ENCODE measurements at places on chromosomes 11 and 22.

- DNase-seq = no peak
Measured at GRCh38 chr11:8863838-8864237, 47.2 kb upstream of the AKIP1 start.

- no peak for DNase-seq
Measured at GRCh38 chr22:22745225-22746060, 101.0 kb downstream of the GGTLC2 start.

GRCh38 chr11:28849053-28849452 lies 740.9 kb downstream of the METTL15 start:
- no peak for DNase-seq

- no peak for DNase-seq
Measured at GRCh38 chr22:37169406-37169805, 18.6 kb downstream of the C1QTNF6 start.

DNA sequence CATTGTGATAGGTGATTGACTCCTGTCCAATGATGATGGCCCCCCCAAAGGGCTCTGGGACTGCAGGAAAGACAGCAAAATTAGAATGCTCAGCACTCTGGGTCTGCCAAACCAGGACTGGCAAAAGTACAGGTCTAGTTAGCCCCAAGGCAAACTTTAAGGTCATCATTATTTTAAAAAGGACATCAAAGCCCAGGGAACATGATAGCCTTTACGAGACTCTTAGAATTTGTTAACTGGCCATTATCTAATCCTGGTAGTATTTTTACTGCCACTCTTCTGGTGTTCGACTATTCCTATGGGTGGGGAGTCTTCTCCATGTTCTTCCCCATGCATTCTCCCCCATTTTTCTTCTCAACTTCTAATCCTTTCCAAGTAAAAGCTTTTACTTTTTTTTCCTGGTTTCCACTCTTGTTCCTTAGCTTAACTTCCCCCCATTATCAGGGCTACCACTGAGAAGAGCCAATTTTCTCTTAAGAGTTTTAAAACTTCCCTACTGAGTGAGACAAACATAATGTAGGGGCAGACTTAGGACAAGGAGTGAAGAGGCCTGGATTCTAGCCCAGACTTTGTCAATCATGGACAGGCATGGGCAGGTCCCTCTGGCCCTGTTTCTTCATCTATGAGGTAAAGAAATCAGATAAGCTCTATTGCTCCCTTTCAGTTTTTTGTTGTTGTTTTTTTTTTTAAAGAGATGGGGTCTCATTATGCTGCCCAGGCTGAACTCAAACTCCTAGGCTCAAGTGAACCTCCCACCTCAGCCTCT lies 7.1 kb downstream of the DDB1 start:
- DNase-seq = no peak

- no peak for DNase-seq
Measured at GRCh38 chr11:88301488-88302140, 35.9 kb downstream of the CTSC start.

DNA sequence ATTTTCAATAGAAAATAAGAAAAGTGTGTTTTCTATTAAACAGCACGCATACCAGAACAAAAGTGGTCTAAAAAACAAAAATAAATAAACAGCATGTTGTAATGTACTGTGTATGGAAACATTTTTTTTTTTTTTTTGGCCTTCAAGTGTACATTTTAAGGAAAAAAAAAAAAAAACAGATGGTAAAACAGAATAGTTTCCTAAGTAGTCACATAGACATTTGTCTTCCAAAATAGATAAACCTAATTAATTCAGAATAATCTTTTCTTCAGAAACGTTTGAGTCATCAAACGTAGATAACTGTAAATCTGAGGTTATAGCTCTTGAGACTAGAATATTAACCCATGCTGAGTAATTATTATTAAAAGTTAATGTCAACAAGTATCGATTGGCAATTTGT lies 396 bp upstream of the CFAP300 start:
- DNase-seq = no peak

- peak; percentile 15 for DNase-seq
Measured at GRCh38 chr11:36265793-36266628, 23.2 kb downstream of the COMMD9 start.

- DNase-seq = no peak
Measured at GRCh38 chr22:36806835-36807234, 10.0 kb downstream of the PVALB start.
